Activated CD8-positive, alpha-beta memory T cell treated with anti-CD3 and anti-CD28 coated beads, Interleukin-2, amount 10 ng/mL, durations not matched to agents 7 days and 5 days (primary cell): ENCODE measurements at places on chromosomes 6 and 20. TPM values are rescaled to one million over a fixed set of nuclear protein-coding genes. Genes with fewer than 3 reads are reported as not detected.

Gene PGC
- total RNA-seq = not detected

Gene CST4
- total RNA-seq = not detected

Gene TCEA2
- total RNA-seq = 54.3 TPM

Gene GSTA2
- not detected for total RNA-seq

DNA sequence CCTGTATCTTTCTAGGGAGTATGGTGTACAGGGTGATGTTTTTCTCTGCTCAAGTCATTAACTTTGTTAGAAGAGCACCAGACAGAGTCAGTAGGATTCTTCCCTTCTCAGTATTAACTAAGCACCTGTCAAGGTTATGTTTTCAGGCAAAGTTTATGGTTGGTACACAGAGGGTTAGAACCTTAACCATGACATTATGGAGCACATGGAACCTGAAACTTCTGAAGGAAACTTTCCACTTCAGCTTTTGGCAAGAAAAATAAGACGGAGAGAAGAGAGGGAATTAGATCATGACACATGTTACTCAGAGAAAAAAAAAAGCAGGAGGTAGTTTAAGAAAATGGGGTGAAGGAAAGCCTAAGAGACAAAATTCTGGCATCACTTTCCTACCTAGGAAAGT lies 112.9 kb upstream of the PDE7B start:
- H3K4me1 ChIP-seq = no peaks in the 10 kb centered on the region
- H3K36me3 ChIP-seq = no peaks in the 10 kb centered on the region
- peaks cover 35% of the 10 kb centered on the region for H3K27me3 ChIP-seq
- no peak overlapping the region for H3K27ac ChIP-seq
- DNase-seq = no peak

DNA sequence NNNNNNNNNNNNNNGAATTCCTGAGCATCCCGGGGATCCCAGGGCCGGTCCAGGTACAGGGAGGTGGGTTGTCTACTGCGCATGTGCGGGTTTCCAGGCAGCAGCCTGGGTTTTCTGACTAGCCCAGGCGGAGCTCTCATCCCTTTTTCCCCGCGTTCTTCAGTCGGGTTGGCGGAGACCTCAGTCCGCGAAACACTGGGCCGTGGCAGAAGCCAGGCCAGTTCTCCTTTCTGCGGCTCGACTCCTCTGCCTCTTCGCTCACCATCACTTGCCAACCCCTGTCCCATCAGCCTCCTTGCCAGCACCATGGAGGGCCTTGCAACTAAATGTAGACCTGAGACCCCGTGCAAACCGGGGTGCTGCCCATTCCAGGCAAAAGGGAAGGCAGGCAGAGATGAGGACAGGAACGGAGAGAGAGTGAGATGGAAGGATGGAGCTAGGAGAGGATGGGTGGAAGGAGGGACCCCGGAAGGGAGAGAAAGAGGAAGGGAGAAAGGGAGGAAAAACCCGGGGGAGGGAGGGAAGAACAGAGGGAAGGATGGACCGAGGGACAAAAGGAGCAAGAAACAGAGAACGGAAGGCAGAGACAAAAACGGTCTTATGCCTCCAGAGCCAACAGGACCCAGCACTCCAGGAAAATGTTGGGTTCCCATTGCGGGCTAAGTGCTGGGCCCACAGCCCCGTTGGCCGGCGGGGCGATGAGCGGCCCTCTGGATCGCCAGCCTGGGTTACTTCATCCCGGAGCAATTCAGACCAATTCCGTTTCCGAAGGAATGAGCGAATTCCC lies 445.4 kb upstream of the DEFB115 start:
- no peaks in the 10 kb centered on the region for H3K4me1 ChIP-seq
- peaks cover 6% of the 10 kb centered on the region for H3K36me3 ChIP-seq
- no peak overlapping the region for H3K27ac ChIP-seq

DNA sequence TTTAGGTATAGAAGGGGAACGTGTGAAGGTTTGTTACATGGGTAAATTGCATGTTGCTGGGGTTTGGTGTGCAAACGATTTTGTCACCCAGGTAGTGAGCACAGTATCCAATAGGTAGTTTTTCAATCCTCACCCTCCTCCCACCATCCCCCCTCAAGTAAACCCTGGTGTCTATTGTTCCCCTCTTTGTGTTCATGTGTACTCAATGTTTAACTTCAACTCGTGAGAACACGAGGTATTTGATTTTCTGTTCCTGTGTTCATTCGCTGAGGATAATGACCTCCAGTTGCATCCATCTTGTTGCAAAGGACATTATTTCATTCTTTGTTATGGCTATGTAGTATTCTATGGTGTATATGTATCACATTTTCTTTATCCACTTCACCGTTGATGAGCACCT lies 11.6 kb upstream of the VNN1 start:
- H3K27me3 ChIP-seq = no peaks in the 10 kb centered on the region
- peaks cover 24% of the 10 kb centered on the region for H3K4me1 ChIP-seq
- no peak overlapping the region for H3K4me3 ChIP-seq

- peaks cover 2% of the 10 kb centered on the region for H3K36me3 ChIP-seq
- H3K4me1 ChIP-seq = peaks cover 22% of the 10 kb centered on the region
- H3K4me3 ChIP-seq = no peak overlapping the region
- H3K27me3 ChIP-seq = peaks cover 2% of the 10 kb centered on the region
Measured at GRCh38 chr6:109239651-109240321, 142.5 kb downstream of the CD164 start.

GRCh38 chr20:43190332-43190953 lies 737 bp upstream of the PTPRT start:
- no peak overlapping the region for H3K4me3 ChIP-seq
- peaks cover 32% of the 10 kb centered on the region for H3K27me3 ChIP-seq
- H3K4me1 ChIP-seq = no peaks in the 10 kb centered on the region
- no peak overlapping the region for H3K27ac ChIP-seq

- no peak overlapping the region for H3K4me3 ChIP-seq
- H3K36me3 ChIP-seq = no peaks in the 10 kb centered on the region
- DNase-seq = no peak
- peaks cover 7% of the 10 kb centered on the region for H3K27me3 ChIP-seq
Measured at GRCh38 chr20:49338061-49338460, 60.2 kb upstream of the ZNFX1 start.
